Tongue (tissue), 3 donors: ENCODE measurements at places on chromosomes 13 and 19.

- peak; percentile 51 for DNase-seq
Observed at GRCh38 chr19:17281391-17282304, at the start of gene ANKLE1. Gene ANKLE1, plus strand, starts transcription at chr19:17281901. Its CDS starts 20 bp downstream, at chr19:17281921.

DNA sequence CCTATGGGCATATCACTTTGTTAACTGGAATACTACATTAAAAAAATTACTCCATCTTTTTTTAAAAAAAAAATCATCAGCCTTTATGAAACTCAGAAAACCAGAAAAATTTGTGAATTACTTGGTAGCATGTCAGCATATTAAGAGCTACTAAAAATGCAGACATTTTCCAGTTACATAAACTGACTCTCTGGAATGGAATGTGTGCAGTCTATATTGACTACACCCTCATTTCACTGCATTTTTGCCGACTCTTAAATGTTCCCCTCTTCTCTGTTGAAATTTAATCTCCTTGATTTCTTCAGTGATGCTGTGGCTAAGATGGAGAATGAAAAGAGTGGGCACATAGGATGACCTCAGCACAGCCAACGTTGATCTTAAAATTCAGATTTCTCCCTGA, 393.8 kb downstream of the ITGBL1 start:
- DNase-seq: no peak

DNA sequence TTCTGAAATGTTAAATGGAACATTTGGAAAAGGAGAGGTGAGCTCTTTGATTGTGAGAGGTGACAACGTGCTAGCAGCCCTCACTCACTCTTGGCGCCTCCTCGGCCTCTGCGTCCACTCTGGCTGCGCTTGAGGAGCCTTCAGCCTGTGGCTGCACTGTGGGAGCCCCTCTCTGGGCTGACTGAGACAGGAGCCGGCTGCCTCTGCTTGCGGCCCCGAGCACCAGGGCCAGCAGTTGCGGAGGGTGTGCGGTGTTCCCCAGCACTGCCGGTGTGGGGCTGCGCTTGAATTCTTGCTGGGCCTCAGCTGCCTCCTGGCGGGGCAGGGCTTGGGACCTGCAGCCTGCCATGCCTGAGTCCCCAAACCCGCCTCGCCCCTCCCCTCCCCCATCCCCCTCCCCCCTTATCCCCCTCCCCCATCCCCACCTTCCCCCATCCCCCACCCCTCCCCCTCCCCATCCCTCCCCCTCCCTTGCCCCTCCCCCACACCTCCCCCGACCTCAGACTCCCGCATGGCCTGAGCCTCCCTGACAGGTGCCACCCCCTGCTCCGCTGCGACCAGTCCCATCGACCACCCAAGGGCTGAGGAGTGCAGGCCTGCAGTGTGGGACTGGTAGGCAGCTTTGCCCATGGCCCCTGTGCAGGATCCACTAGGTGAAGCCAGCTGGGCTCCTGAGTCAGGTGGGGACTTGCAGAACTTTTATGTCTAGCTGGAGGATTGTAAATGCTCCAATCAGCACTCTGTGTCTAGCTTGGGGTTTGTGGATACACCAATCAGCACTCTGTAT, 411.0 kb downstream of the OLFM4 start:
- DNase-seq: no peak

GRCh38 chr19:12749938-12750521, 1.6 kb upstream of the BEST2 start:
- no peak for DNase-seq

DNA sequence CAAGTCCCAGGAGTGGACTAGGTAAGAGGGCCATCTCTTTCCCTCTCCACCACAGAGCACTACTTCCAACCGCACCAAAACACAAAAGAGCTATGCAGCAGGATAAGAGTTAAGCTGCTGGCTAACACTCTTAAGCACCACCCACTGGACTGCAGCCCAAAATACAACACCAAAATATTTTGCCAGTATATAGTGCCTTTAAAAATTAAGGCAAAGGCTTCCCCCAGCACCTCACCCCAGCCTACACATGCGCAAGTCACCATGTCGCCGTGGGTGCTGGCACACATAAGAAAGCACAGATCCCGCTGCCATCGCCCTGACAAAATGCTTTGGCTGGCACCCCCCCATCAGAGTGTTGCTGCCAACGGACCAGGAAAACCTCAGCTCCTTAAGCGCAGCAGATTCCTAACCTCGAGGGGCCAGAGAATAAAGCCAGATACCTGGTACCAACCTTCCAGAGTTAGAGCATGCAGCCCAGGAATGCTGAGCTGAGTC, 608.3 kb downstream of the PCDH17 start:
- DNase-seq: no peak

DNA sequence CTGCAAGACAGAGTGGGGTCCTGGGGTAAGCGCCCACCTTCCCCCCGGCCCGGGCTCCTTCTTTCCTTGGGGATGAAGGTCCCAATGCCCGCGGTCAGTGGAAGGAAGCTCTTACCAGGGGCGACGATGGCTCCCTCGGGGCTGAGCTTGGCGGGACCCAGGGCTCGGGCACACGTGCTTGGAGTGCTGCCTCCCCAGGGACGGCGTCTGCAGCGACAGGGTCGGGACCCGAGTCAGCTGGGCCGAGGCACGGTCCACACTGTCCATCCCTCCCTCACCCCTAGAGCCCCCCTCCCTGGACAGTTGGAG, 3.5 kb downstream of the JSRP1 start:
- no peak for DNase-seq

DNA sequence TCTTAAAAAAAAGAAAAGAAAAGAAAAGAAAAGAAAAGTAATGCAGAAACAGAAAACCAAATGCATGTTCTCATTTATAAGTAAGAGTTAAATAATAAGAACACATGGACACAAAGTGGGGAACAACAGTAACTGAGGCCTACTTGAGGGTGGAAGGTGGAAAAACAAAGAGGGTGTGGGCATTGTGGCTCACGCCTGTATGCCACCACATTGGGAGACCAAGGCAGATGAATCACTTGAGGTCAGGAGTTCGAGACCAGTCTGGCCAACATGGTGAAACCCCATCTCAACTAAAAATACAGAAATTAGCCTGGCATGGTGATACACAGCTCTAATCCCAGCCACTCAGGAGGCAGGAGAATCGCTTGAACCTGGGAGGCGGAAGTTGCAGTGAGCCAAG, 8.1 kb downstream of the ZNF708 start:
- DNase-seq: no peak

DNA sequence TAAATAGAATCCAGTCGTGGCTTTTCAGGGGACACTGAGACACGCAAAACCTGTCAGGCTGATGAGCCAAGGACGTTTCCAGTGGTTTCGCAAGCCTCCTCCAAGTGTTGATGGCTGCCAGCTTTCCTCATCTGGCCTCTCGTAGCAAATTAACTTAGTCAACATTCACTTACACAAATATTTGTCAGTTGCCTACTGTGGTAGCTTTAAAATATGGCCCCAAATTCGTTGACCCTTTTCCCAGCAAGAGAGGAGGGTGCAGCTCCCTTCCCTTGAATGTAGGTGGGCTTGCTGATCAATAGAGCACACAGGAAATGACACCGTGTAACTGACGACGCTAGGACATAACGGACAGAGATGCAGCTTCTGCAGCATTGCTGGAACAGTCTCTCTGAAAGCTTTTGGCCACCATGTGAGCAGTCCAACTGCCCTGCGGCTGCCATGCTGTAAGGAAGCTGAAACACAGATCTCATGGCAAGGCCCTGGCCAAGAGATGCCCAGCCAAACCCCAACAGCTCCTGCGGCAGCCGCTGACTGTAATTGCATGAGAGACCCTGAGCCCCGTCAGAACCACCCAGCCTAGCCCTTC, 5.5 kb upstream of the RANBP3 start:
- no peak for DNase-seq

DNA sequence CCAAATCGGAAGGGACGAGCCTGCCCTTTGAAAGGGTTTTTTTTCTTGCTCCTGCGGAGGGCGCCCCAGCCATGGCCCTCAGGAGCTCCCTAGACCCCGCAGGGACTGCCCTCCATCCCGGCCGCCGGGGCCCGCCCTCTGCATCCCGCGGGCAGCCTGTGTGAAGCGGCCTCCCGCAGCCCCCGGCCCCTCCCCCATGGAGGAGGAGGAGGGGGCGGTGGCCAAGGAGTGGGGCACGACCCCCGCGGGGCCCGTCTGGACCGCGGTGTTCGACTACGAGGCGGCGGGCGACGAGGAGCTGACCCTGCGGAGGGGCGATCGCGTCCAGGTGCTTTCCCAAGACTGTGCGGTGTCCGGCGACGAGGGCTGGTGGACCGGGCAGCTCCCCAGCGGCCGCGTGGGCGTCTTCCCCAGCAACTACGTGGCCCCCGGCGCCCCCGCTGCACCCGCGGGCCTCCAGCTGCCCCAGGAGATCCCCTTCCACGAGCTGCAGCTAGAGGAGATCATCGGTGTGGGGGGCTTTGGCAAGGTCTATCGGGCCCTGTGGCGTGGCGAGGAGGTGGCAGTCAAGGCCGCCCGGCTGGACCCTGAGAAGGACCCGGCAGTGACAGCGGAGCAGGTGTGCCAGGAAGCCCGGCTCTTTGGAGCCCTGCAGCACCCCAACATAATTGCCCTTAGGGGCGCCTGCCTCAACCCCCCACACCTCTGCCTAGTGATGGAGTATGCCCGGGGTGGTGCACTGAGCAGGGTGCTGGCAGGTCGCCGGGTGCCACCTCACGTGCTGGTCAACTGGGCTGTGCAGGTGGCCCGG, 815 bp downstream of the MAP3K10 start:
- peak; percentile 20 for DNase-seq

DNA sequence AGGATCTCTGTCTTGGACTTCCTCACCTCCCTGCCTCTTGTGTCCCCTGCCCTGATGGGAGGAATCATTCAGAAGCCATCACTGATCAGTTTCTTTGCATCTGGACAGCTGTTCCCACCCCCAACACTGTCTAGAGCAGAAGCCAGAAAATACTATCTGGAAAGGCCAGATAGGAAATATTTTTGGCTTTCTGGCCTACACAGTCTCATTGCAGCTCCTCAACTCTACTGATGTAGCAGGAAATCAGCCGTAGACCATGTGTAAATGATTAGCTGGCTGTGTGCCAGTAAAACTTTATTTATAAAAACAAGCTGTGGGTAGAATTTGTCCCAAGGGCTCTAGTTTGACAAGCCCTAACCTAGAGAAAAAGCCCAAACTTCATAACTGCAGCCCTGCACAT, 5.6 kb downstream of the SIGLEC7 start:
- no peak for DNase-seq

DNA sequence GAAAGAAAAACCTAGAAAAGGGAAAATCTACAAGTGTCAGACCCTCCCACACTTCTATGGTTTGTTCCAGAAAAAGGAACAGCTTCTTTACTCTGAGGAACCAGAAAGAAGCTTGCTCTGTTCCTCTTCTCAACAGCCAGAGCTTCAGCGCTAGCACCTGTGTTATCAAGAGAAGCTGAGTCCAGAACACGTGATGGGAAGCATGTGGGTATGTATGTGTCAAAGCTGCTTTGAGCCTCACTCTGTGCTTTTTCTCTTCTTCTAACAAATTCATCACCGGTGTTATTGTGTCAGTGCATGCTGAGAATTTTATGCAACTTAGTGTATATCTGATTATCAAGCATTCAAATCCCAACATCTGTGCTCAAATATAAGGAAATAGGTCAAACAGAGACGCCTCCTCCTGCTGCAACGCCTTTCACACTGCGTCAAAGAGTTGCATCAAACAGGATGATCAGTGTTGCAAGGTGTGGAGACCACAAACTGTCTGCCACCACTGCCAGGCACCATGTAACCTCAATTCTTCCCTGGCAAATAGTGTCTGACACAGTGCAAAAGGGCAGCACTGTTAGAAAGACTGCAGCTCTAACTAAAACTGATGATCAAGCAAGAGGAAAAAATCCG, 83.9 kb downstream of the LRRC63 start:
- no peak for DNase-seq

DNA sequence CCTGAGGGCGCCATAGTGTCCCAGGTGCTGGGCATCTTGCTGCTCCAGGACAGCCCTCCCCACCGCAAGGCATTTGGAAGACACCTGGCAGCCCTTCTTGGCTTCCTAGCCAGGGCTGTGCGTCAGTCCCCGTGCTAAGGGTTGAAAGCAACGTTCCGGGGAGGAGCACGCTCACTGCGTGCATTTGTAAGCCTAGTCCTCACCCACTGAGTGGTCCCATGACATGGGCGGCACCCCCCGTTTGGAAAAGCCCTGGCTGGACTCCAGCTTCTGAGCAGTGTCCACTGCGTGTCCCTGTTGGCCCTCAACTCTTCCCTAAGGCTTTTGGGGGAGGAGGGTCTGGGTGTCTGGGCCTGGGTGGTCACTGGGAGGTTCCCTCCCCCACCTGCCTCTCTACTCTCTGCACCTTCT, 76.3 kb upstream of the GPR183 start:
- DNase-seq: no peak

- DNase-seq: no peak
Observed at GRCh38 chr19:41871573-41872383, 5.3 kb upstream of the CD79A start.

DNA sequence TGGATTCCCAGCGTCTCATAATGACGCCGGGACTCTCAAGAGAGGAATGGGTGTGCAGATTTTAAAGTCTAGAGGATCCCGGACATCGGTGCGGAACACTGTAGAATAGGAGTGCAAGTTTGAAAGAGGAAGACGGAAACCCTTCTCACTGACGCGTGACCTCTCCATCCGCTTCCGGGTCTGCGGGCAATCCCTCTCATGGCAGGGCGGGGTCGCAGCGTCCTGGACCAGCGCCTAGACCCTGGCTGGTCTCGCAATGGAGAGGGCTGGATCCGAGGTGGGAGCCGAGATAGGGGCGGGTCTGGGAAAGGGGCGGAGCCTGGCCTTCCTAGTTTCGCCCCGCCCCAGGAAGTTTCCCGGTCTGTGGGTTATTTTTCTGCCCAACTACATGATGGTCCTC, 4.6 kb upstream of the ZNF845 start:
- peak; percentile 60 for DNase-seq

GRCh38 chr19:38264486-38265212, at the start of gene SPINT2:
Gene SPINT2, plus strand, starts transcription at chr19:38264573. Its CDS starts 320 bp downstream, at chr19:38264893.
- peak; percentile 58 for DNase-seq

GRCh38 chr13:41561170-41561569, 103.8 kb downstream of the RGCC start:
- no peak for DNase-seq

- no peak for DNase-seq
Observed at GRCh38 chr13:50887151-50887550, 22.4 kb upstream of the RNASEH2B start.

- DNase-seq: peak; percentile 37
Observed at GRCh38 chr13:23146811-23147625, 33.8 kb upstream of the SGCG start.

DNA sequence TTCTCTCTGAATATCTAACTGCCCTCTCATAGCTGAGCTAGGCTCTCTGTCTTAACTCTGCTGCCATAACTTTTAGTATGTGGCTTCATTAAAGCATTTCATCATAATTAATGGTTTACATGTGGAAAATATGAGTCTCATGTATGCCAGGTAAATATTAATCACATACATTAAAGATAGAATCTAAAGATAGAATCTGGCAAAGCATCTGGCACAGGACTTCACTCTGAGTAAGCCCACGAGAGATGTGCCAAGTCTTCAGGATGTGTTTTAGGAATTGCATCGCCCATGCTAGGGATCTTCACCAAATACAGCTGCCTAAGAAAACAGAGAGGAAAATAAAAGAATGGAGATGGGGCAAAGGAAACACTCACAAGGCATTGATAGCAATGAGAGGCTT, 285.8 kb downstream of the DIAPH3 start:
- no peak for DNase-seq

GRCh38 chr13:87656306-87656705, 14.9 kb upstream of the SLITRK5 start:
- peak; percentile 61 for DNase-seq
